ENCODE measurements at places on chromosomes 1 and 21.

- no peak for DNase-seq
Measured at GRCh38 chr1:93814059-93814794, 64.8 kb downstream of the DNTTIP2 start.

- DNase-seq = no peak
Measured at GRCh38 chr1:11339346-11340232, 66.6 kb downstream of the UBIAD1 start.

DNA sequence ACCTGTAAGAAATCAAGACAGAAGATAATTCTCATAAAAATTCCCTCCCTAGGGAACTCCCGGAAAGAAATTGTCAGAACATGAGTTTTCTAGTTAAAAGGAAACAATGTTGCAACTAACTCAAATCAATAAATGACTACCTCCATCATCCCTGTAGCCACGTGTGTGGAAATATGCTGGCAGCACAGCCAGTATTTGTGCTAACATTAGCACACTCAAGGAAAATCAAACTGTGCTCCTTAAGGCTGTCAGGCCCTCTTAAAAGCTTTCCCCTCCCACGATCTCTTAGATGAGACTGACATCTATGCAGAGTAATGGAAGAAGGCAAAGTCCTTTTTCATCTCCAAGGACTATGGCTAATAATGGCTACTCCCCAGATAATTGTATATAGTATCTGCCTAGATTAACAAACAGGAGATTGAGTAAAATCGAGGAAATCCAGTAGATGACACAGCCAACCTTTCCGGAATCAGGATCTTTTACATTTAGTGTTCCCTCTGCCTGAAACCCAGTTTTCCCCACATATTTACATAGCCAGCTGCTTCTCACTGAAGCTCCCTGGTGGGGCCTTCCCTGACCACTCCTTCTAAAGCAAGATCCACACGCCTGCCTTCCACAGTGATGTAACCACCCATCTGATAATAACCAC is 50.9 kb upstream of the NR5A2 start:
- DNase-seq = no peak

- no peak for DNase-seq
Measured at GRCh38 chr1:227745568-227746265, 10.5 kb downstream of the SNAP47 start.

- no peak for DNase-seq
Measured at GRCh38 chr1:1120866-1121591, 5.1 kb upstream of the C1orf159 start.

DNA sequence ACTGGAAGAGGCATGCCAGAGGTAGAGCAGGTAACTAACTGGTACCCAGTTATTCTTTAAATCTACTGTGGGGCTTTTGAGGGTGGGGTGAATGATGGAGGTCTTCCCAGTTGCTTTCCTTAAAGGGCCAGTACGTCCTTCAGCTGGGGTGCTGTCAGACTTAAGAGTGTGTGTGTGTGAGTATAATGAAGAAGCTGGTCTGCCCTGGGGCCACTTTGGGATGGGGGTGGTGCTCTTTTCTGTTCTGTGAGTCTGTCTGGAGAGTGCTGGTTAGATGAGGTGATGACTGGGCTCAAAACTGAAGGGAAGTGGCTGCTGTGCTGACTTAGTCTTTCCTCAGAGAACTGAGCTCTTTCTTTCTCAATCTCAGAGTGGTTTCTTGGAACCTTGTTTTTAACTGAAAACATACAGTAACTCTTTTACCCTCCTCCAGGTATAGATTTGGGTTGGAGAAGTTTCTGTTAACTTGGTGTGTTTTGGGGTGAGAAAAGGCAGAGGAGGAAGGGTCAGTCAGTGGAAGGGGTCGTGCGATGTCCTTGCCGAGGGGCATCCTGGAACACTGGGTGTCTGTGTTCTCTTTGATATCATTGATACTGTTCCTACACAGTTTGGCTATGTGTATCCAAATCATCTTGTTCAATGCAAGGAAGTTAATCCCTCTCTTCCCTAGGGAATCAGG is 746 bp downstream of the MACF1 start:
- peak; percentile 50 for DNase-seq

DNA sequence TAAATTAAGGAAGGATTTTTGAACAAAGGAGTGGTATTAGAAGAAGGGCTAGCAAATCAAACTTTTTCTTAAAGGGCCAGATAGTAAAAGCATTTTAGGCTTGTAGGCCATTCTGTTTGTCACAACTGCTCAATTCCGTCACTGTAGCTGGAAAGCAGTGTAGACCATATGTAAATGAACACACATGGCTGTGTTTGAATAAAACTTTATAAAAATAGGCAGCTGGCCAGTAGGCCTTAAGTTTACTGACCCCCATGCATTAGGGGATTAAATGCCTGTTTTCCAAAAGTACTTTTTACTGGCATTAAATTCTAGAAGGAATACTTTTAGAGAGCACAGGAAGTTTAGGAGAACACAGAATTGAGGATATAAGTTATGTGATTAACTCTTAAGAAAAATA is 8.9 kb downstream of the IVNS1ABP start:
- DNase-seq = no peak

- no peak for DNase-seq
Measured at GRCh38 chr21:33042812-33043211, 17.1 kb downstream of the OLIG2 start.

- no peak for DNase-seq
Measured at GRCh38 chr21:43292866-43293142, 124.0 kb downstream of the CRYAA start.

Measured in stimulated activated CD4-positive, alpha-beta T cell treated with anti-CD3 and anti-CD28 coated beads, TNF-alpha, amount 100 ng/mL, for 1 hour (primary cell).